ENCODE measurements at places on chromosomes 16 and 17.

GRCh38 chr17:2837147-2837561 is 40.9 kb downstream of the RAP1GAP2 start:
- no peak for DNase-seq

GRCh38 chr16:22762486-22762885 is 51.5 kb upstream of the HS3ST2 start:
- no peak for DNase-seq

DNA sequence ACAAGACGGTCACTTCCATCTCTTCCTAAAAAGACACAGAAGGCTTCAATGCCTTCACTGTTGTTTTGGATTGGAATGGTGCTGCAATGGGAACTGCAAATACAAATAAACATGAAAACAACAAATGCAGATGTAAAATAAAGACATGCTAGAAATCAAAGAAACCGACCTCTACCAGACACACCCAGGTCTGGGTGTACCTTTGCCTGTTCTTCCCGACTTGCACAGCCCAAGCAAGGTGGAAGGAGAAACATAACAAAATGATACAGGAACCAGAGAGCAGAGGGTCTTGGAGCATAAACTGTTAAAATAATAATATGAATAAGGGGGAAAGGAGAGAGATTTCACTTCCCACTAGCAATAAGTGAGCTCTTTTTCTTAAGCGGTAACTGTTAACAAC is 17.3 kb downstream of the RFFL start:
- DNase-seq, result no peak

DNA sequence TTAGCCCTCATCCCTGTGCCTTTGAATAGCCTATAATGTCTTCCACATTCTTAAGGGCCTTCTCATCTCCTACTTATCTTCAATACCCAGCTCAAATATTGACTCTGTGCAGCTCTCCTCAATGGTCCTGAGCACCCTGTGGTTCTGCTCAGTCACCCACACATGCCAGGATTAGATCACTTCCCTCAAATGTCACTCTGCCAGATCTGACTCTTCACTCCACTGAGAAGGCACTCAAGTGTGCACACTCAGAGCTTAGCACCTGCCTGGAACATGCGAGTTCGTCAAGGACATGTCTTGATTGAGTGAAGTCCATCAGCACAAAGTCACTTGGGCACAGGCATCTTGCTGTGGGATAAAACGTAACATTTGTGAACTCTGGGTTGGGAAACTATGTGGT is 404.8 kb downstream of the CDH13 start:
- no peak for DNase-seq

GRCh38 chr16:50185005-50185505 is 31.9 kb downstream of the TENT4B start:
- no peak for DNase-seq

DNA sequence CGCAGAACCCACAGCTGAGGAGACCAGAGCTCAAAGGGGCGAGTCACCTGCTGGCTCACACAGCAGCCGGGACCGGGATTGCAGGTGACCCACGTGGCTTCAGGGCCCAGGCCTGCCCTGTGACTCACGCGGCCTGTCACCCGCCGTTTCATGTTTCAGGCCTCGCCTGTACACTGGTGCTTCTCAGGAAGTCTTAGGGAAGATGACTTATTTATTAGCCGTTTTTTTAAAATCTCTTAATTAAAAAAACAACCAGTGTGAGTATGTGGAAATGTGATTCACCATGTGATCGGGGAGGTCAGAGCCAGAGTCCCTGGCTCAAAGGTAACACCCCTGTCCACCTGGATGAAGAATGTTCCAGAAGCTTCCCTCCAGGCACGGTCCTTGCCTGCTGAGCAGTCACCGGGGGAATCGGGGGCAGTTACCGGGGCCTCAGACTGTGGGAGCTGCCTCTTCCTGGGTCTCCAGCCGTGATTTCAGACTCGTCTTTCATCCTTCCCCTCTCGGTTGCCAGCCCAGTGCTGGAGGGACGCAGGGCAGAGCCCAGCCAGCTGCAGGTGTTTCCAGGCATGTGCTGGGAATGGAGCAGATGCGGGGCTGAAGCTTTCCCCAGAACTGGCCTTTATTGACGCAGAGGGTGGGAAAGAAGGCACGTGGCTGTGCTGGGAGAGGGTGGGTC is 49.3 kb downstream of the CMIP start:
- DNase-seq, result no peak

- no peak for DNase-seq
Measured at GRCh38 chr16:81494434-81494806, 49.8 kb downstream of the CMIP start.

DNA sequence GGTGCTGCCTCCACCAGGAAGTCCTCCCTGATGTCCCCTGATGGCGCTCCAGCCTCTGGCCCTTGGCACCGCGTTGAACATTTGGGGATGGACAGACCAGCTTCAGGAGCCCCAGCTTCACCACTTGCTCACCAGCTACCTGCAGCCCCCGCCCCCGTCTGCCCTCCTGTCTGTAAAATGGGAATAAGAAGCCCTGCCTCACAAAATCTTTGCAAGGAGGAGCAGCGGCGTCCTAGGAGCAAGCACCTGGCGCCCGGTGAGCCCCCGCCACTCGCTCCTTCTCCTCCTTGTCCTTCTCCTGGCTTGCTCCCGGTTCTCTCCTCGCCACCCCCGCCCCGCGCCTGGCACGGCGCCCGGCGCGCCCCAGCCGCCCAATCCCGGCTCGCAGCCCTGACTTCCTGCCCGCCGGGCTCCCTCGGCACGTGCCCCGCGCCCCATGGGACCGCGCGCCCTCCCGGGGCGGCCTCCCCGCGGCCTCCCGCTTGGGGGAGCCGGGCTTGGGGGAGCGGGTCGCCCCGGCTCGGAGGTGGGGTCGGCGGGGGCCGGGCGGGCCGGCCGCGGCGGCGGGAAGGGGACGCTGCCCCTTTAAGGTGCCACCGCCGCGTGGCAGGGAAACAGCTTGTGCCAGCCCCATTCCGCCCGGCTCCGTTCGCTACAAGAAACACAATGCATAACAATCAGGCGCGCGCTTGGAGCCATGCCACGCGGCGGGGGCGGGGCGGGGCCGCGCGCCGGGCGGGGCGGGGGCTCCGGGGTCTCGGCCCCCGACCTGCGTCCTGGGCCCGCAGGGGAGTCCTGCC is 9.1 kb upstream of the PPP1R1B start:
- peak; percentile 80 for DNase-seq

DNA sequence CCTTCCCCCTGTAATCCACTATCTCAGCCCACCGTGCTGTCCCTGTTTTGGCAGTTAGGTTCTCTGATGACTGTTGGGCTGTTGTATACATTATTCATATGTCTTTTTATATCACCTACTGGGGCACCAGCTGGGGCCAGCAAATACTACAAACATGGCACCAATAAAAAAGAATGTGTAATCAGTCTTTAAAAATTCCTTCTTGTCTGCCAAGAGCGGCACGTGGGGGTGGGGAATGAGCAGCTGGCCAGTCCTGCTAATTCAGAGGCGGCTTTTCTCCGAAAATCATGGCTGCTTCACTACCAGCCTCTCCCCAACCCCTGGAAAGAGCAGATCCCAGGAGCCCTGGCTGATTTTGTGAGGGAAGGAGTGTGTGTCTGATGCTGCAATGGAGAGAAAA is 77.7 kb upstream of the EEF2KMT start:
- DNase-seq, result no peak

GRCh38 chr16:53736297-53736696 is 32.3 kb downstream of the FTO start:
- DNase-seq, result no peak

- DNase-seq, result no peak
Measured at GRCh38 chr16:79082970-79083369, 517.6 kb downstream of the MAF start.

GRCh38 chr16:6891496-6891895 is 441.1 kb upstream of the RBFOX1 start:
- no peak for DNase-seq

DNA sequence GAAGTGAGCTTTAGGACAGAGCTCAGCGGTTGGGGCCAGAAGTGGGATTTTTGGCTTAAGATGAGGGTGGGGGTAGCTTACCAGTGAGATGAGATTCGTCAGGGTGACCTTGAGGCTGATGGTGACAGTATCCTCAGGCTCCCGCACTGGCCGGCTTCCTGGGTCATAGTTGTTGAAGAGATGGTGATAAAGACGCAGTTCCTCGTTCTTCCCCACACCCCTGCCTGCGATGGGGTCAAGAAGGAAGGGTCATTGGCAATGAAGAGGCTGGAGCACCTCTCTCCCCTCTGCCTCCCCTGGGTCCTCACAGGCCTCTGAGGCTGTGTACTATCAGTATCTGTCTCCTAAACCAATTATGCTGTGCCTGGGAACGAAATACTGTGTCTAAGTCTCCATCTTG is 358 bp downstream of the CHRNE start:
- no peak for DNase-seq

DNA sequence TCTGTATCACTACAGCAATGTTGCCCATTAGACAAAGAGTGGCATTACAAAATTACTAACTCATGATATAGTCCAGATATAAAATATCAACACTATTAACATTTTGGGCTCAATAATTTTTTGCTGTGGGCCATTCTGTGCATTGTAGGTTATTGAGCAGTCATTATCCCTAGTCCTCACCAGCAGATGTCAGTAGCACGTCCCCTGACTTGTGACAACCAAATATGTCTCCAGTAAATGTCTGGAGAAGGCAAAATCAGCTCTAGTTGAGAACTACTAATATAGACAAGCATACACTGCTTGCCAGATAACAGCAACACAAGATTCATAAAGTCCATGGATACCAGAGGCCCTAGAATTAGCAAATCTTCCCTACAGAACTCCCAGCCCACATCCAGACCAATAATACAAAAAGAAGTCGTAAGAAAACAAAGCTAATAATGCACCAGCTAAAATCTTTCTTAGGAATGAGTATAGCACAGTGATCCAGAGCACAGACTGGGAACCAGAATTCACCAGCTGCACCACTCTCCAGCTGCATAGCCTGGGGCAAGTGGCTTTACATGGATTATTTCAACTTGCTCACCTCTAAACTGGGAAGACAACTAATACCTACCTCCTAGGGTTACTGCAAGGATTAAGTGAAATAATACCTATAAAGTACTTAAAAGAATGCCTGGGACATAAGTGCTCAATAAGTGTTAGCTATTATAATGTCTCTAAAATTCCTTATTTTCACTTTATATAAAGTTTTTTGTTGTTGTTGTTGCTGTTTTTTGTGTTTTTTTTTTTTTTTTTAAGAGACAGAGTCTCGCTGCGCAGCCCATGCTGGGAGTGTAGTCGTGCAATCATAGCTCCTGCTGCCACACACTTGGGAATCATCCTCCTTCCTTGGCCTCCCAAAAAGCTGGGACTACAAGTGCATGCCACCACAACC is 23.7 kb downstream of the HELZ start:
- DNase-seq, result peak; percentile 58

GRCh38 chr17:50310455-50311111 is 35.3 kb upstream of the XYLT2 start:
- DNase-seq, result no peak

- DNase-seq, result no peak
Measured at GRCh38 chr16:9934723-9935508, 247.3 kb downstream of the GRIN2A start.

DNA sequence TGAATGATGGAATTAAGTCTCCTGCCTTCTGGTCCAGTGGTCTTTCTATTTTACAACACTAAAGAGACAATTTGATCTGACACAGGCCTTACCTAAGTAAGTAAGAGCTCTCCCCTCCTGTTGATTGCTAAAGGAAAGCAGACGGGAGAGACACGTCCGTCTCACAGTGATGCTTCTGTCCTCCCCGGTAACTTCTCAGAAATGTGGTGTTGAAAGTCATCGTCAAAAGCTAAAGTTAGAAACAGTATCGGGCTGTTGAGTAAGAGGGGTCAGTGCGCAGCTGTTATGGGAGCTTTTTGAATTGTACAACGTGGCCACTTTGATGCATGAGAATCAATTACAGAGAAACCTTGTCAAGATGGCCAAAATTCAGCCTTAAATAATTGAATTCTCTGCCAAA is 1.9 kb upstream of the RBFOX1 start:
- DNase-seq, result no peak

- no peak for DNase-seq
Measured at GRCh38 chr16:57637965-57638364, 9.5 kb downstream of the ADGRG1 start.

DNA sequence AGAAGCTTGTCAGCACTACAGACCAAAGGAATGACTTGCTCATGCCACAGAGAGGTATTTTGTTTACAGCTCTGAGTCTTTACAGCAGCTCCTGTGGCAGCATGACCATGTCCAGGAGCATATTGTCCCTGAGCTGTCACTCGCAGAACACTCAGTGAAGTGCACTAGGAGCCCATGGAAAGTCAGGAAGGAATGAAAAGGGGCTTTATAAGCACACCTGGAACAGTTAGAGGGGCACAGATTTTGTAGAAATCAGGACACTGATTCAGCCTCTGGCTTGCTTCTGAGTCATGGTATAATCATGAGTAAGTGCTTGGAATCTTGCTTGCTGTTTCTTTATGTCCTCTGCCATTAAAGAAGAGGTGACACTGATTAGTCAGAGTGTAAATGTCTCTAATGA is 41.0 kb downstream of the TADA2A start:
- no peak for DNase-seq

- no peak for DNase-seq
Measured at GRCh38 chr17:30570191-30570590, 93.0 kb downstream of the GOSR1 start.

Data from RPMI8226 (cell line).